ENCODE measurements at places on chromosomes 7 and 10.

DNA sequence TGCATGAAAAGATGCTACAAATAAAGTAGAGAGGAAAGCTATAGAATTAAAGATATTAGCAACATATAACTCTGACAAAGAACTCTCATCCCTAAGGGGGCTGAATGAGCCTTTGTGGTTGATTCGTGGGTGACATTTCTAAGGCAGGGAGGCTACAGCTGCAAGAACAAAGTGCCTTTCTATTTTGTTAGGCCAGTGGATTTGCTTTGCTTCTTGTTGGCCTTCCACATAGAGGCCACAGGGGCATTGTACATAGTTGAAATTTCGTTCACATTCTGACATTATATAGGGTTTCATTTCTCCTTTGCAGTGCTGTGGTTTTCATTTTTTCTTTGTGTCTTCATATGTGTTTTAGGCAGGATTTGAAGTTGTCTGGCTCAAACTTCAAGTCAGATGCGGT is 819.2 kb upstream of the C7orf33 start:
- DNase-seq = no peak

DNA sequence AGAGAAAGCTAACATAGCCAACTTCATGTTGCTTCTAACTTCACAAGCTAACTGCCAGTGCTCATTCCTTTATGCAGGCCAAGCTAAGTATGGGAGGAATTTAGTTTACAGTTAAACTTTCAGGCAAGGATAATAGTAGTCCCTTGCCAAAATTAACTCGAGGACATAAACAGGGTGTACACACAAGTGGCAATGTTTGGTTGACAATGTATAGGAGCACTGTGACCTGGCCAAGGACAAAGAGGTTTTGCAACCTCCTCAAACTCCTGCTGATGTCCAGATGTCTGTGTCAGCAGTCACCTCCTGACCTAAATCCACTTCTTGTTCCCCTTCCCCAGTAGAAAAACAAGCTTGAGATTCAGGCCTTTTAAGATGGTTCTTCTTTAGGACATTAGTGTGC is 494.6 kb upstream of the KLF6 start:
- DNase-seq = no peak

GRCh38 chr10:84587789-84588188 is 259.4 kb downstream of the CCSER2 start:
- DNase-seq = no peak

DNA sequence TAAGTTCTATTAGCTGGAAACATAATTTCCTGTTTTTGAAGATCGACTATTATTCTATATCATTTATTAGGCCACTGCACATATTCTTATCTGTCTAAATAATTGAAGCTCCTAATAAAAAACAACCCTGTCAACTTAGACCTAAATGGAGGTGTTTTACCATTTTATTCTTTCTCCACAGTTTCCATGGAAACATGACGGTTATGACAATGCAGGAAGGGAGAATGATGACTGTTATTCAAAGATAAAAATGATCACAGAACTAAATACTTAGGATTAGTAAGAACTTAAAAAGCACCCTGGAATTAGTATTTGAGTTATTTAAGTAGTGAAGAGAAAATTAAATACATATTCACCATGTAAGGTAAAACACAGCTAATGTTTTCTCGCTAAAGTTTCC is 119.9 kb upstream of the DKK1 start:
- DNase-seq = no peak

GRCh38 chr7:54153462-54153861 is 388.7 kb upstream of the VSTM2A start:
- no peak for DNase-seq

DNA sequence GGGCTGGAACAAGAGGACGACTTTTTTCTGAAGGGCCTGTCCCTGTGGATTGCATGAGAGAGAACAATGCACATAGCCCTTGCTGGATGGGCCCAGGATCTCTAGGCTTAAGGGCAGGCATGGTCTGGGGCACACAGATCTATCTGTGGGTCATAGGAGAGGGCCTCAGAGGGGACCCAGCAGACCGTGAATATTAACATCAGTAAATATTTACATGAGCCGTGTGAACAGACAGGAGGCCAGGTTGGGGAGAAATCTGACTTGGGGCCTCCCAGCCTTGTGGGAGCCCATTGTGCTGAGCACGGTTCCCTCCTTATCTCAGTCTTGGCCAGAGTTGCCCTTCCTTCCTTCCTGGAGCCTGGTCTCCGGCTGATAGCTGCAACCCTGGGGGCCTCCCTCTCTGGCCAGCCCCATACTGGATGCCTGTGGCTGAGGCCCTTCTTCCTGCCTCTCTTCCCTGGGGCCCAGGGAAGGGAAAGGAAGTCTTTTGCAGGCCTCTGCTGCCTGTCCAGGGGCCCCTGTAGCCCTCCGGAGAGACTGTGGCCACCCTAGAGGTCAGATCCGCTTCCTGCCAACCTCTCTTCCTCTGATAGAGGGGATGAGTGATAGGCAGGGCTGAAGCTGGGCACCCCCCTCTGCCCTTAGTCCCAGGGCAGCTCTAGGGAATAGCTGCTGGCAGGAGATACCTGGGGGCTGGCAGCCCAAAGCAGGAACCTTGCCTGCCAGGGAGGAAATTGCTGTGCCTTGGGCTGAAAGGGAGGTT is 44.5 kb upstream of the TRIM8 start:
- no peak for DNase-seq

GRCh38 chr10:52351914-52352330 is 37.8 kb downstream of the DKK1 start:
- no peak for DNase-seq

- no peak for DNase-seq
Measured at GRCh38 chr7:22338877-22339276, 18.1 kb downstream of the RAPGEF5 start.

- DNase-seq = peak; percentile 46
Measured at GRCh38 chr10:101080933-101081931, 19.4 kb downstream of the KAZALD1 start.

DNA sequence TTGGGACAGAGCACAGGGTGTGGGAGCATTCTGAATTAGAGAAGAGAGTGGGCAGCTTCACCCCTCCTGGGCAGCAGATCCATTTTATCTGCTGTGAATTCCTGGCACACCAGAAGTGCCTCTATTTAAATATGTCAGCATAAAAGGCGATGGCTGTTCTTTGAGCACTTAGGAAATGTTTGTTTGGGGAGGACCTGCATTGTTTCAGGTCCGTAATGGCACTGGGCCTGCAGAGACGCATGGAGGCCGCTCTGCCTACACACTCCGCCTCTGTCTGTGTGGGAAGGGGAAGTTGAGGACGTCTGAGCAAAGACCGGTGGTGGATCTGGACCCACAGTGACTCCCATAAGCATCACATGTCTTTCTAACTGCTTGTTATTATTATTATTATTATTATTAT is 253.2 kb downstream of the CAMK1D start:
- no peak for DNase-seq

GRCh38 chr10:3452173-3452626 is 279.6 kb upstream of the PITRM1 start:
- DNase-seq = no peak

GRCh38 chr7:115572111-115572510 is 458.5 kb downstream of the TFEC start:
- no peak for DNase-seq

- no peak for DNase-seq
Measured at GRCh38 chr7:147418966-147419365, 1171.6 kb upstream of the C7orf33 start.

Measured in left lung (tissue), 14 donors.